ENCODE measurements at places on chromosomes 6 and 20.

DNA sequence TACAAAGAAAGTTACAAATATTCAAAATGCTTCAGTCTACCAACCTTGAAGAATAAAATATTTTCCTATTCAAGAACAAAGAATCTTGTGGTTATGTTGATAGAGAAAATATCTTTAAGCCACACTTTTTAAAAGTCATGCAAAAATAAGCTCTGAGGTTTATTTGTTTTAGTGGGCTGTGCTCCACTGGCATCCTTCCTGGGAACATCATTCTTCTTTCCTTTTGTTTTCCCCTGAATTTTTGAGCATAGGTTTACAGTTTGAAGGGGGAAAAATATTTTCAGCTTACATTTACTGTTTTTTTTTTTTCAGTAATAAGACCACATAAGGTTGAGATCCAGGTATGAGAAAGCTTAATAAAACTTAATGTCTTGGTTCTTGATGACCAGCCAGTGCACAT is 72.0 kb upstream of the BACH2 start:
- no peak for DNase-seq

- peak; percentile 80 for DNase-seq
These were observed 2.1 kb downstream of the RAET1E start for GRCh38 chr6:149895833-149896271.

GRCh38 chr6:151056230-151056907 is 183.4 kb upstream of the AKAP12 start:
- DNase-seq = no peak

GRCh38 chr6:143807103-143807772 is 35.9 kb upstream of the LTV1 start:
- no peak for DNase-seq

- no peak for DNase-seq
These were observed 306.7 kb downstream of the CDH4 start for GRCh38 chr20:61558726-61559125.

DNA sequence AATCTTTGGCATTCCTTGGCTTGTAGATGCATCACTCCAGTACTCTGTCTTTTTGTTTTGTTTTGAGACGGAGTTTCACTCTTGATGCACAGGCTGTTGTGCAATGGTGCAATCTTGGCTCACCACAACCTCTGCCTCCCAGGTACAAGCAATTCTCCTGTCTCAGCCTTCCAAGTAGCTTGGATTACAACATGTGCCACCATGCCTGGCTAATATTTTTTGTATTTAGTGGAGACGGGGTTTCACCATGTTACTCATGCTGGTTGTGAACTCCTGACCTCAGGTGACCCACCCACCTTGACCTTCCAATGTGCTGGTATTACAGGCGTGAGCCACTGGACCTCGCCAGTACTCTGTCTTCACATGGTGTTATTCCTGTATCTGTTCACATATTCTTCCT is 35.8 kb upstream of the LGSN start:
- no peak for DNase-seq

- DNase-seq = no peak
These were observed 79.8 kb downstream of the PSMB1 start for GRCh38 chr6:170473301-170473717.

DNA sequence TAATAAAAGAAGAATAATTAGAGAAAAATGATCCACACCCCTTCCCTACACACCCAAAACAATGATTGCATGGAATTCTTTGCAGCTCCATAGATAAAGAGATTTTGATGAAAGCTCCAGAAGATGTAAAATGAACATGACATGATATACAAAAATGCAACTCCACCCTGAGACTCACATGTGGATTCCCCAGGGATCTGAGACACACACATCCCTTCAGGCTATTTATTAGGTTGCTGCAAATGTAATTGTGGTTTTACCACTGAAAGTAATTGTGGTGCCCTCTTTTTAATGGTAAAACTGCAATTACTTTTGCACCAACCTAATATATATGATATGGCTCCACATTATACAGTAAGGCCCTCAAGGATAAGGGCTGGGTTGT is 40.4 kb upstream of the TBC1D7 start:
- DNase-seq = no peak

DNA sequence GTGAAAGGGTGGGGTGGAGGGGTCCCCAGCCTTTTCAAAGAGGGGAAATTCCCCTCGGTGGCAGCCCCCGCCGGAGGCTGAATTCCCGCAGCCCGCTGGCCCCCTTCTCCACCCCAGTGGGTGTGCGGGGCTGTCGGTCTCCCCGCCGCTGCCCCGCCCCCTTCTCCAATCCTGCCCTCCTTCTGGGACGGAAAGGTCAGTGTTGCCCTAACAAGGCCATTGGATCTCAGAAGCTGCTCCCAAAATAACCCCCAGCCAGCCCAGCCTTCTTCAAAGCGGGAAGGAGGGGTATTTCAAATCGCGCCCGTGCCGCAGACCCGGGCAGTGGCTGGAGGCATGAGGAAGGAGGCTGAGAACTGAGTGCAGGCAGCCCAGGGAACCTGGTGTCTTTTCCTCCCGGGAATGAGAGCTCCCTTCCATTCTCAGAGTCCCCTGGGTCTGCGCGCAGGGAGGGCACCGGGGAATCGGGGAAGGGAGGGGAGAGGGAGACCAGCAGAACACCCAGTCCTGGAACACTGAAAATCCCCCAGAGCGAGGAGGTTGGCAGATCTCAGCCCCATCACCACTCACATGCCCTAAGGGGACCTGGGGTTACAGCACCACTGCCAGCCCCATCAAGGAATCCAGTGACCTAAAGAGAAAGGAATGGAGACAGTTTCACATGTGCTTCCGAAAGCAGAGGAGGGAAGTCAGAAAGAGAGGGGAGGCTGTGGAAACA is at the start of gene JPH2:
TSS of gene JPH2 (minus strand) at position 135 of the 718 bp plus-strand sequence. CDS start 483 bp downstream, outside the sequence.
- DNase-seq = peak; percentile 41

Measured in SW 1271 (cell line).